ENCODE measurements at places on chromosomes 12 and 14.
A peak's percentile ranks its signal among the peaks of the same experiment; 100 is the strongest.

- DNase-seq: peak; percentile 99
Measured at GRCh38 chr12:14665354-14666348, 30.7 kb downstream of the GUCY2C start.

- DNase-seq: no peak
Measured at GRCh38 chr14:90505531-90505930, 108.7 kb downstream of the CALM1 start.

DNA sequence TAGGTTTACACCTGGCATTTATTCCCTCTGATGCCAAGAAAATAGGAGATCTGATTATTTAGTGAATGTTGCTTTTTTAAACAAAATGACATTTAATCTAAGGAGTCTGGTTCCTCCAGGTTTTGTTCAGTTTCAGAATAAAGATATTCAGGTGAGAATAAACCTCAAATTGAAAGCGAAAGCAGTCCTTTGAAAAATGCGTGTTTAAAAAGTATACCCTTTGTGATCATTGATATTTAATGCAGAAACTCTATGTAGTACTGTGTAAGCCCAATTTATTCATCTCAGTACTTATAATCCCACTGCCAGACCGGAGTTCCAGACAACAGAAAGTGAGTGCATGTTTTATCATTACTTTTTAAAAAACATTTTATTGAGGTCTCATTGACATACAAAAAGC, 210.2 kb downstream of the KCNC2 start:
- no peak for DNase-seq

- no peak for DNase-seq
Measured at GRCh38 chr14:65302571-65303189, 109.8 kb upstream of the FUT8 start.

- DNase-seq: peak; percentile 49
Measured at GRCh38 chr14:102097441-102098135, 10.7 kb upstream of the HSP90AA1 start.

- peak; percentile 95 for DNase-seq
Measured at GRCh38 chr14:91249841-91250616, 5.5 kb upstream of the GPR68 start.

GRCh38 chr12:42593874-42594273, 4.3 kb upstream of the PRICKLE1 start:
- no peak for DNase-seq

DNA sequence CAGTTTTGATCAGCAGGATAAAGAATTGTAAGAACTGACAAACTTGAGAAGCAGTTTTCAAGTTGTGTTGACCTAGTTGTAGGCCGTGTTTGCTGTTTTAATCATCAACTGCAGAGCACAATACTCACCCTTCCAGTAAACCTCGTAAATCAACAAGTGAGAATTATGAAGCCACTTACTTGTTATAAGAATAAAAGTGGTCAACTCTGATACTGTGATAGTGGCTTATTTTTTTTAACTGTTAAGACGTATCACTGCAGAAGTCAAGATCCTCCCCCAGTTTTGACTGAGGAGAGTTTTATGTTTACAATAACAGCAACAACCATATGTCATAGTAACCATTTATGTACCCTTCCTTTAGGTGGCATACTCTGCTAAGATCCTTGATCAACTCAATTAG, 100.8 kb upstream of the DACT1 start:
- no peak for DNase-seq

DNA sequence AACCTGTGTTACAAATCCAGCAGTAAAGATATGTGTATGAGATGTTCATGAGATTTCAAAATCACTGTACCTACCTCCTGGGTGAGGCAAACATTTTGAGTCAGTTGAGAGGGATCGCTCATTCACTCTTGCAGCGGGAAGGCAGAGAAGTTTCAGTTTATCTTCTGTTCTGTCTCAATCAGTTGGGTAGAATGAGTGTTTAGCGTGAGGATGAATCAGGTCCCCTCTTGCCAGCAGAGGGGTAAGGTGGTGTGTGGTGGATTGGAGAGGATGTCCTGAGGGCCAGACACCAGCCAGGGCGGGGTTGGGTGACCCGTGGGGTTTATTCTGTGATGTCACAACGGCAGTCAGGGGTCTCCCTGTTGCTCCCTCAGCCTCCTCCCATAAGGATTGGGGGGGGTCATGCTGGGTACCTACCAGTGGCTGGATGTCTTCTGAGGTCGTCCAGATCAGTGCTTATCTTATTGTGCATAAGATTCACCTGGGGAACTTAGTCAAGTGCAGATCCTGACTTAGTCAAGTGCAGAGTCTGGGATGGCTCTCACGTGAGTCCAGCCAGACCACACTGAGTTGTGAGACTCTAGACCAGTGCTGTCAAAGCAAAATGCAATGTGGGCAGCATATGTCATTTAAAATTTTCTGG, at the start of gene GSG1:
TSS of gene GSG1 (minus strand) at position 277 of the 643 bp plus-strand sequence. CDS start at position 122, 155 bp downstream.
- no peak for DNase-seq

GRCh38 chr14:24270537-24271133, 762 bp downstream of the RABGGTA start:
- DNase-seq: peak; percentile 53

- DNase-seq: no peak
Measured at GRCh38 chr12:14854586-14855183, 11.4 kb upstream of the ART4 start.

- no peak for DNase-seq
Measured at GRCh38 chr12:62882140-62882539, 52.8 kb downstream of the PPM1H start.

DNA sequence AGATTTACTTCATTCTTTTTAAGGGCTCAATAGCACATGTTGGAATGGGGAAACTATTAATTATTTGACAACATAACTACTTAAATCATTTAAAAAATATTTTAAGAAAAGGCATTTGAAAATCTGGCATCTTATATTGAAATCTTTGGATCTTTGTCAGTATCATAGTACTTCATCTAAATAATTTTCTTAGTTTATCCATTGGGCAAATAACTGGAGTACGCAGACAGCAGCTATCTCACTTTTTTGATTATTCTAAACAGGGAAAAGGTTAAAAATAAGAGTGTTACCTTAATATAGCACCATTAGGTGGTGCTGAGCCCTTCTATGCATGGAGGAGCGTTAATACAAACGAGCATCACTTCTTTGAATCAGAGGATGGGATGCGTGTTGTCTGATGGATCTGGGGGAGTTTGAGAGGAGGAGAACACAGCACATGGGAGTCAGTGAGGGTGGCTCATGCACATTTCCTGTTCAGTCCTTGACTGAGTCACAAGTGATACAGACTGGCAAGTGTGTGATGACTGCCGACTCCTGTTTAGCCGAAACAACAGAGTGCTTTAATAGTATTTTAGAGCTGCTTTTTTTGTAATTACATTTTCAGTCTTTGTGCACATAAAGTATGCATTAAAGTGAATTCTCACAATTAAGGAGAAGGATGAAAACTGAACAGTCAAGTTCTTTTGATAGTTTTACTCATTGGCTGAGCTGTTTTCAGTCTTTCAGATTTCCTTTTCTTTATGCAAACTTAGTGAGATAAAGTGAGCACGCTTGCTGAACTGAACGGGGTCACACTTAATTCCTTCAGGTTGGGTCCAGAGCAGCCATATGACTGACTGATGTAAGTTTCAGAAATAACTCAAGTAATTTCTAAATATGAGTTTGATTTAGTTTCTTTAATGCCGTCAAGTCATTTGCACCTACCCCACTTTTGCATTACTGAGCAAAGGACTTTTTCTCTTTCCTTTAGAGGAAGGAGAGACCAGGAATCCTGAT, 92.7 kb downstream of the DIP2B start:
- DNase-seq: no peak

GRCh38 chr14:34693228-34693939, 21.0 kb downstream of the CFL2 start:
- peak; percentile 83 for DNase-seq

DNA sequence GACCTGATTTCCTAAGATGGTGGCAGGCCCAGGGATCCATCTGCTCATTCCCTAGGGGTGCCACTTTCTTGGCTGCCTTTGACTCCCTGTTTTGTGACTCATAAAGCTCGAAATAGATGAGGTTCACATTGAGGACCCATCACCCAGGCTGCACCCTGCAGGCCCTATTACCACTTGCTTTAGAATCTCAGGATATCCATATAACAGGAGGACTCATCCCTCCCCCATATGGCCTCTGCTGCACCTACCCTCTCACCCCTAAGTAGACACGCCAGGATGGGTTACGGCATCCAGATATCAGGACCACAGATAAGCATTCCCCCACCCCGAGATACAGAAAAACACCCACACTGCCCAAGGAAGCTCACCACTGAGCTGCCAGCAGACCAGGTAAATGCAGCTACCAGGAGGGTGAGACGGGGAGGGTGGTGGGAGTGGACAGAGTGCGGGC, 155.7 kb downstream of the DPF3 start:
- DNase-seq: no peak

All from NCI-H146 (cell line).